ENCODE measurements at places on chromosomes 12 and 14.

- DNase-seq, result no peak
Observed at GRCh38 chr12:57239587-57240065, 10.1 kb downstream of the SHMT2 start.

GRCh38 chr14:52494444-52494843, 57.9 kb downstream of the TXNDC16 start:
- DNase-seq, result no peak

GRCh38 chr14:85409481-85410210, 120.3 kb upstream of the FLRT2 start:
- no peak for DNase-seq

DNA sequence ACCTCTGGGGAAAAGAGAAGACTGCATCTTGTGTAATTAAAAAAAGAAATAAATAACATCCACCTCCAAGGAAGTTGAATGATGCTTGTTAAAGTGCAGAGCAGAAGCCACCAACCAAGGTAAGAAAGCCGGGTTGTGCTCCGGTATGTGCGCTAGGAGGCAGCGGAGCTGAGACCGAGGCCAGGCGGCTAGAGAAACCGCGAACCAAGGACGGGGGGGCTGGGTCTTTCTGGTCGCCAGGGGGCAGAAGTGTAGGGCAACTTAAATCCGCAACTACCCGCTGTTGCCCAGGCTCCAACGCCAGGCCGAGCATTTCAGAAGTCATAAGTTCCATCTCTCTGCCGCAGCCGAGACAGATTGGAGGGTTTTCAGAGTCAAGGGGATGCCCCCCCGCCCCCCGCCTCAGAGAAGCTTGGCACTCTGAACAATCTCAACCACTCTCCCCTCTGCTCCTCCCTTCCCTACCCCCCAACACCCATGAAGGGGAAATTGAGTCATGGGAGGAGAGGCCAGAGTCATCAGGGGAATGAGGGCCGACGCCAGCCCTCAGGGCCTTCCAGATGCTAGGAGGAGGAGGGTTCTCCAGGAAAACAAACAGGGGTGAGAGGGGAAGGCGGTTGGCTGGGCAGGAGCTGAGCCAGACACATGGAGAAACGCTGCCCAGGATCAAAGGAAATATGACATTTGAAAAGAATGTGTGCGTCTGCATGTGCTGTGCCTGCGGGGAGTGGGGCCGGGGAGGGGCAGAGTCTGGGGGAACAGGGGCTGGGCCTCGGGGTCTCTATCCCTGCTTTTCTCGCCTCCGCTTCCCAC, 2.2 kb upstream of the NFATC4 start:
- peak; percentile 43 for DNase-seq

GRCh38 chr14:26276757-26277156, 321.1 kb downstream of the NOVA1 start:
- DNase-seq, result no peak
